Tibial nerve (tissue), 4 donors: ENCODE measurements at places on chromosomes 4 and X. TPM values are rescaled to one million over a fixed set of nuclear protein-coding genes. Genes with fewer than 3 reads are reported as not detected.

MAGEA2B gene
- not detected for total RNA-seq

DNA sequence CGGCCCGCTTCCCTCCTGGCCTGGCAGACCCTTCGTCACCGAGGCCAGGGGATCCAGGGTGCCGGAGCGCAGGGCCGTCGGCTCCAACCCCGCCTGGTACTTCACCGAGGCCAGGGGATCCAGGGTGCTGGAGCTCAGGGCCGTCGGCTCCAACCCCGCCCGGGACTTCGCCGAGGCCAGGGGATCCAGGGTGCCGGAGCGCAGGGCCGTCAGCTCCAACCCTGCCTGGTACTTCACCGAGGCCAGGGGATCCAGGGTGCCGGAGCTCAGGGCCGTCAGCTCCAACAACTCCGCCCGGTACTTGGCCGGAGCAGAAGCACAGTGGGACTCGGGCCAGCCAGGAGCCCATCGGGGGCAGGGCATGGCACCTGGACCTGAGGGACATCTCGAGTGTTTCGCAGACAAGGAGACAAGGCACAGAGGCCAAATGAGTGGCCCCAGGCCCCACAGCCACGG is 85.1 kb downstream of the FAM53A start:
- peaks cover 18% of the 10 kb centered on the region for H3K27me3 ChIP-seq
- no peak overlapping the region for H3K27ac ChIP-seq
- DNase-seq: no peak
- no peak overlapping the region for H3K4me3 ChIP-seq

- no peak overlapping the region for H3K4me3 ChIP-seq
- H3K36me3 ChIP-seq: no peaks in the 10 kb centered on the region
- no peaks in the 10 kb centered on the region for H3K4me1 ChIP-seq
Observed at GRCh38 chrX:13387666-13388494, 68.0 kb upstream of the ATXN3L start.

GRCh38 chr4:184688447-184688846 is 38.9 kb downstream of the PRIMPOL start:
- no peaks in the 10 kb centered on the region for H3K4me1 ChIP-seq
- no peak for DNase-seq
- no peaks in the 10 kb centered on the region for H3K27me3 ChIP-seq
- H3K36me3 ChIP-seq: no peaks in the 10 kb centered on the region
- no peak overlapping the region for H3K4me3 ChIP-seq
- no peak overlapping the region for H3K27ac ChIP-seq

GRCh38 chr4:119080721-119081541 is 54.7 kb upstream of the MYOZ2 start:
- no peaks in the 10 kb centered on the region for H3K27me3 ChIP-seq
- H3K4me1 ChIP-seq: no peaks in the 10 kb centered on the region
- DNase-seq: no peak
- peak overlapping the region; percentile 4 for H3K27ac ChIP-seq
- H3K4me3 ChIP-seq: no peak overlapping the region
- H3K36me3 ChIP-seq: no peaks in the 10 kb centered on the region

BMP3 gene
- 40.6 TPM for total RNA-seq

GRCh38 chr4:65893957-65894755 is 223.9 kb upstream of the EPHA5 start:
- no peak overlapping the region for H3K4me3 ChIP-seq
- no peak overlapping the region for H3K27ac ChIP-seq
- H3K27me3 ChIP-seq: no peaks in the 10 kb centered on the region
- no peaks in the 10 kb centered on the region for H3K36me3 ChIP-seq

ANK2 gene
- total RNA-seq: 81.3 TPM

DNA sequence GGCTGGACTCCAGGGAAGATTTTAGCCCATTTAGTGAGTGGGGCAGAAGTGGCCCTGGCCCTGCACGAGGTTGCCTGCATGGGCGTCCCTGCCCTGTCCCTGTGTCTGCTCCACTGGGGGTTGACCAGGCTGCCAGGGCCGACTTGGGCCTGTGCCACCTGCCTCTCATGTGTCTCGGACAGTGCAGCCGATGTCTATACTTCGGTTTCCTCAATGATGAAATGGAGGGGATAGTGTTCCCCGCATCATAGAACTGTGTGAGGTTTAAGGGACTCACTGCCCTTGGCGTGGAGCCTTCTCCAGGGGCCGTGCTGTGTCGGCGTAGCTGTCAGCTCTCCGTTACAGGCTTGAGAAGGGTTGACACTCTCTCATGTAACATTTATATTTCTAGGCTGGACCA is 27.0 kb upstream of the MSANTD1 start:
- no peak overlapping the region for H3K4me3 ChIP-seq
- H3K27me3 ChIP-seq: no peaks in the 10 kb centered on the region
- no peak for DNase-seq

TRO gene
- total RNA-seq: 21.0 TPM

TEC gene
- total RNA-seq: 6.6 TPM

DNA sequence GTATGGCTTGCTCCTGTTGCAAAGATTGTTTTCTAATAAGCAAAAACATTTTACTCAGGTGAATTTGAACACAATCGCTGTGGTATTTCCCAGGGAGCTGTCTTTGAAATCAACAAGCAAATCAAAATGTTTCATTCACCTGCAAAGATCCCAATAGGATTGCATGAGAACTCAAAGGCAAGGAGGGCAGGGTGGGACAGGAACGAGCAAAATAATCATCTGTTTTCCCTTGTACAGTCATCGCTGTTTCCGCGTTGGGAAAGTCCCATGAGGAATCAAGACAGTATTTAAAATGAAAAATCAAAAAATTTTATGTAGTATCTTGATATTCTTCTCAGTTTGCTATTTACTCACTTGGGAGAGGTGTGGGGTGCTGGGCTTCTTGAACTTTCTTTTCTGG is 198.8 kb downstream of the STIM2 start:
- no peak for DNase-seq
- H3K27me3 ChIP-seq: peaks cover 4% of the 10 kb centered on the region
- H3K4me1 ChIP-seq: no peaks in the 10 kb centered on the region

DNA sequence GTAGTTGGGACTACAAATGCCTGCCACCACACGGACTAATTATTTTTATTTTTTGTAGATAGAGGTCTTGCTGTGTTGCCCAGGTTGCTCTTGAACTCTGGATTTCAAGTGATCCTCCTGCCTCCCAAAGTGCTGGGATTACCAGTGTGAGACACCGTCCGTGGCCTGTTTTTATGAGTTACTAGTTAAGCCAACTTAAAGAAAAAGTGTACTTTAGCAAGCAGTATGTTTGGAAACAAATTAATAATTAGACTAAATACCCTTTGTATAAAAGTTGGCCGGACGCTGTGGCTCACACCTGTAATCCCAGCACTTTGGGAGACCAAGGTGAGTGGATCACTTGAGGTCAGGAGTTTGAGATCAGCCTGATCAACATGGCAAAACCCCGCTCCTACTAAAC is 14.2 kb upstream of the PTPN13 start:
- H3K4me3 ChIP-seq: no peak overlapping the region
- H3K27ac ChIP-seq: no peak overlapping the region
- H3K36me3 ChIP-seq: no peaks in the 10 kb centered on the region
- H3K4me1 ChIP-seq: no peaks in the 10 kb centered on the region
- no peak for DNase-seq

DNA sequence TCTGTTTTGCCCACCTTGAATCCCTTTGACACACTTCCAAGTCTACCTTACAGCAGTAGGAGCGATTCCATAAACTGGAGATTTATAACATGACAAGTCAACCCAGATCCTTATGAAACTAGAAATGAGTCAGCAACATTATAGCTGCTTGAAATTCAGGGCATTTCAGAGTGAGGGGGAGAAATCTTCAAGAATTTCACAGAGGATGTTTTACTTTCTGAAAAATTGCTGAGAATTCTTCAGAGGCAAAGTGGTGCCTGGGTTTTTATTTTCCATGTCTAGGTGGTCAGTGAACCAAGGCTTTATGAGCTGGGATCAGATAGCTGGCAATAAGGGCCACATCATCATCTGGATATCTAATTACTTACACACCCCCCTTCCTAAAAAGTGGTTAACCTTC is 119.8 kb downstream of the PPARGC1A start:
- H3K27ac ChIP-seq: no peak overlapping the region
- H3K4me3 ChIP-seq: no peak overlapping the region
- no peaks in the 10 kb centered on the region for H3K27me3 ChIP-seq
- no peak for DNase-seq

TCEAL5 gene
- total RNA-seq: not detected

DNA sequence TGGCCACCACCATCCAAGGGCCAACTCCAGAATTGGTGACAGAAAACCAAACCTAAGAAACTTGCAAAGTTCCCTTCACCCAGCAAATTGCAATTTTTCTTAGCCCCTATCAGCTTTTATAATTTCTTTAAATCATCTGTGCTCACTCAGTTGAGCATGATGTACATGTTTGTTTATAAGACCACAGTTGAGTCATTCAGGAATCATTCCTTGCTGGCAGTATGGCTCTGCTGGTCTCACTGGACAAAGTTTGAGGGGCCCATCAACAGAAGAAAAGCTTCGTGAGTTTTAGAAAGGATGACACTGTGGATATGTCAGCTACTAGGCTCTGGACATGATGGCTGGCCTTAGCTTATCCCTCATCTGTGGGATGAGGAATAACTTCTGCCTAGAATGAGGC is 4.0 kb downstream of the TRPC5 start:
- no peak overlapping the region for H3K27ac ChIP-seq
- H3K4me3 ChIP-seq: no peak overlapping the region
- H3K4me1 ChIP-seq: peaks cover 4% of the 10 kb centered on the region
- peaks cover 48% of the 10 kb centered on the region for H3K27me3 ChIP-seq

- H3K4me1 ChIP-seq: no peaks in the 10 kb centered on the region
- no peak overlapping the region for H3K27ac ChIP-seq
- H3K36me3 ChIP-seq: no peaks in the 10 kb centered on the region
- H3K4me3 ChIP-seq: no peak overlapping the region
- H3K27me3 ChIP-seq: no peaks in the 10 kb centered on the region
- no peak for DNase-seq
Observed at GRCh38 chrX:115960440-115961084, 210.0 kb upstream of the AGTR2 start.

DNA sequence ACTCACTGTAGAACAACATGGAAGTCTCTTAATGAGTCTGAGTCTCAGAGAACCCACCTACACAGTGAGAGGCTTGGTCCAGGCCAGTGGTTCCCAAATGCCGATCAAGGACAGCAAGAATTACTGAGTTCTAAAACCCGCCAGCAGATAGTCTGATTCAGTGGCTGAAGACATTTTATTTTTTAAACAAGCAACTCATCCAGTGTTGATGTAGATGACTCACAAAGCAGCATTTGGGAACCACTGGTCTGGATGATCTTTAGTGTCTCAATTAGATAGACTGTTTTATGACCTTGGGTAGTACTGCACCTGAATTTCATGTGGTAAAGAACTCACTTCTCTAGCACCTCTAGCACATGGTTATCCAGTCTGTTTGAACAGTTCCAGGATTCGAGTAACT is 193.6 kb downstream of the FBXW7 start:
- H3K4me3 ChIP-seq: no peak overlapping the region
- DNase-seq: no peak
- no peaks in the 10 kb centered on the region for H3K27me3 ChIP-seq
- H3K27ac ChIP-seq: no peak overlapping the region
- no peaks in the 10 kb centered on the region for H3K36me3 ChIP-seq

DNA sequence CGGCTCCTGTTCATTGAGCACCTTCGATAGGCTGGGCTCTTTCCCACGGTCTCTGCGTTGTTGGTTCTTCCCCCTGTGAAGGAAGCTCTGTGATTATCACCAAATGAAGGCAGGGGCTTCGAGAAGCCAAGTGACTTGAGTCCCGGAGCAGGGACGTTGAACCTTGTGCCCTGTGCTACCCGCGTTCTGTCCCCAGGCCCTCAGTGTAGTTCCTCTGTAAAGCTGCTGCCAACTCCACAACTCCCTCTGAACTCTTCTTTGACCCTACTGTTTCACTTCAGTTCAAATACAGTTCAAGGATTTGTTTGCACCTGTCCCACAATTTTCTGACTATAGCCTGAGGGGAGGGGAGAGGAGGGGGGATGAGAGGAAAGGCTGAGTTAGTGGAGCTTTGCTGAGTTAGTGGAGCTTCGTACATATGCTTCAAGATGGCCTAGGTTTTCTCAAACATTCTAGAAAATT is 635 bp upstream of the PHF8 start:
- no peaks in the 10 kb centered on the region for H3K27me3 ChIP-seq
- H3K4me3 ChIP-seq: peak overlapping the region; percentile 49
- no peaks in the 10 kb centered on the region for H3K36me3 ChIP-seq

PTCHD1 gene
- under 0.01 TPM for total RNA-seq

PCDH10 gene
- 2.7 TPM for total RNA-seq

DNA sequence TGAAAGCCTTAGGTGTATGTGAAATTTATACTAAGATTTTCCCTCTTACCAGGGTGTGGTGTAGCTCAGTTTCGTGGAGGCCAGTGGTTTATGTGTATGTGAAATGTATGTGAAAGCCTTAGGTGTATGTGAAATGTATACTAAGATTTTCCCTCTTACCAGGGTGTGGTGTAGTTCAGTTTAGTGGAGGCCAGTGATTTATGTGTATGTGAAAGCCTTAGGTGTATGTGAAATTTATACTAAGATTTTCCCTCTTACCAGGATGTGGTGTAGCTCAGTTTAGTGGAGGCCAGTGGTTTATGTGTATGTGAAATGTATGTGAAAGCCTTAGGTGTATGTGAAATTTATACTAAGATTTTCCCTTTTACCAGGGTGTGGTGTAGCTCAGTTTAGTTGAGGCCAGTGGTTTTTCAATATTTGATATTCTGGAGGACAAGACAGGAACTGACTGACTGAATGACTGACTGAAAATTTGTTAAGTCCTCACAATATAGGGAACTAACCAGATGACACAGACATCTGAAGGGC is 143.7 kb downstream of the NEXMIF start:
- DNase-seq: no peak
- H3K4me3 ChIP-seq: no peak overlapping the region
- H3K27me3 ChIP-seq: no peaks in the 10 kb centered on the region
- H3K4me1 ChIP-seq: no peaks in the 10 kb centered on the region
- H3K36me3 ChIP-seq: no peaks in the 10 kb centered on the region

DNA sequence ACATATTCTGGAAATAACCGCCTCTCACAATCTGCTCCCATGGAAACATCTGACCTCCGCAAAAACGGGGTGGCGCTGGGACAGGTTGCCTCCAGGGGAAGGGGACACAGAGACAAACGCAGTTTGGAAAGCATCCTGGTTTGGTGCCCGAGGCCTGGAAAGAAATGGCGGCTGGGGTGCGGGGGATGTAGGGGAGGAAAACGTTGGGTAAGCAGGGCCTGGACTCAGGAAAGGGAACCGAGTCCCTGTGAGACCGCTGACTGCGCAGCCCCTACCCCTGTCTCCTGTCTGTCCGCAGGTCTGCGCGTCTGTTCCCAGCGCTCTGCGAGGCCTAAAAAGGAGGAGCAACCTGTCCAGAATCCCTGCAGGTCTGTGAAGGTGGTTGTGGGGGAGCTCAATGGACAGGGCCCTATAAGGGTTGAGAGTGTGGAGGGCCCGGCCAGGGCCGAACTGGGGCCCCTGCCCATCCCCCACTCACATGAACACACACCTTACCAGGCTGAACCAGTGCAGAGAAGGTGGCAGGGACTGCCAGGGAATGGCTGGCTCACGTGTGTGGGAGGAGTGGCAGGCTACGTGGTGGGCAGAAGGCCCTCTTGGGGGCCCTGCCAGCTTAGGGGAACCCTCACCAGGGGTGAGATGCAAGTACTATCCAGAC is 672 bp downstream of the TCEAL3 start:
- peak overlapping the region; percentile 97 for H3K27ac ChIP-seq
- no peaks in the 10 kb centered on the region for H3K36me3 ChIP-seq
- peaks cover 9% of the 10 kb centered on the region for H3K27me3 ChIP-seq
- H3K4me3 ChIP-seq: peak overlapping the region; percentile 71

GRCh38 chrX:113929004-113929403 is 654.9 kb upstream of the HTR2C start:
- no peak overlapping the region for H3K27ac ChIP-seq
- H3K27me3 ChIP-seq: no peaks in the 10 kb centered on the region
- H3K4me3 ChIP-seq: no peak overlapping the region
- no peak for DNase-seq
- H3K4me1 ChIP-seq: no peaks in the 10 kb centered on the region

CNKSR2 gene
- total RNA-seq: 83.9 TPM
